HCT116 (cell line): ENCODE measurements at places on chromosomes 1 and 21.

DNA sequence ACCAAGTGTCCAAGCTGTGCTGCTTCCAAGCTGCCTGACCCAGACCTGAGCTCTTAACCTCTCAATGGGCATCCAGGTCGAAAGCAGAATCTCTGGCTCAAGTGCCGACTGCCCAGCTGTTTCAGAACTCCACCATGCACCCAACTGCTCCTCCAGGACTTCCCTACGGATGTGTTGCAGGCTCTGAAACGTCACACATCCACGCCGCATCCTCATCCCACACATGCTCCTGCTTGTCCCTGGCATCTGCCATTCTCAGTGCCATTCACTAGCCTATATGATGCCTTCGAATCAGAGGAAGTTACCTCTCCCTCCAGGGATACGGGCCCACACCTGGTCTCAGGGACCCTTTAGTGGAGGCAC is 11.2 kb downstream of the PDZK1IP1 start:
- no peak for DNase-seq

DNA sequence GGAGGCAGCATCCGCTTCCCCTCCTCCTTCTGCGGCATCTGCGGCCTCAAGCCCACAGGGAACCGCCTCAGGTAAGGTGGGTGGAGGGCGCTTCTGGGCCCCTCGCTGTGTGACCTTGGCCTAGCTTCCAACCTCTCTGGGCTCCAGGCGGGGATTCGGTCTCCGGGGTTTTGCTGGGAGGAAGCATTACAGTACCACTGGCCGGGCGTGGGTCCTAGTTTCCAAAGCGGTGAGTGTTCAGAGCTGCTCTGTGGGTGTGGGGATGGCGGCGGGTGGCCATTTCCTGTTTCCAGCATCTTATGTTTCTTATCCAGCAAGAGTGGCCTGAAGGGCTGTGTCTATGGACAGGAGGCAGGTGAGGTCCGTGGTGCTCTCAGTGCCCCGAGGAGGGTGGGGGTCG is 11.6 kb downstream of the FAAH start:
- DNase-seq = no peak

DNA sequence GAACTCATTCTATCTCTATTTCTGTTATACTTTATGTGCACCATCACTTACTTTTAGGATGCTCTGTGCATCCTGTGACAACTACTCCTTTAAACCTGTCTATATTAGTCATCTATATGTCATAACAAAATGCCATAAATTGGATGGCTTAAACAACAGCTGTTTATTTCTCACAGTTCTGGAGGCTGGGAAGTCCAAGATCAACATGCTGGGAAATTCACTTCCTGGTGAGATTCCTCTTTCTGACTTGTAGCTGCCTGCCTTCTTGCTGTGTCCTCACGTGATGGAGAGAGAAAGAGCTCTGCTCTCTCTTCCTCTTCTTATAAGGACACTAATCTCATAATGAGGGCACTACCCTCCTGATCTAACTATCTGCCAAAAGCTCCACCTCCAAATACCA is 62.3 kb upstream of the RCOR3 start:
- DNase-seq = no peak

- DNase-seq = no peak
Observed at GRCh38 chr1:38576241-38576640, 283.3 kb downstream of the RRAGC start.

DNA sequence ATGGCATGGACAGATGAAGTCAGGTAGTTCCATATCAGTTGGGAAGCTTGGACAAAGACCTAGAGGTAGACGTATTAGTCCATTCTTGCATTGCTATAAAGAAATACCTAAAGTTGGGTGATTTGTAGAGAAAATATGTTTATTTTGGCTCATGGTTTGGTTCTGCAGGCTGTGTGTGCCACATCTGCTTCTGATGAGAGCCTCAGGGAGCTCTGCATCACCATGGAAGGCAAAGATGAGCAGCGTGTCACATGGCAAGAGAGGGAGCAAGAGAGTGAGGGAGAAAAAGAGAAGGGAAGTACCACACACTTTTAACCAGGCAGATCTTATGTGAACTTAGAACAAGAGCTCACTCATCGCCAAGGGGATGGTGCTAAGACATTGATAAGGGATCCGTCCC is 9.0 kb downstream of the TSACC start:
- DNase-seq = no peak

DNA sequence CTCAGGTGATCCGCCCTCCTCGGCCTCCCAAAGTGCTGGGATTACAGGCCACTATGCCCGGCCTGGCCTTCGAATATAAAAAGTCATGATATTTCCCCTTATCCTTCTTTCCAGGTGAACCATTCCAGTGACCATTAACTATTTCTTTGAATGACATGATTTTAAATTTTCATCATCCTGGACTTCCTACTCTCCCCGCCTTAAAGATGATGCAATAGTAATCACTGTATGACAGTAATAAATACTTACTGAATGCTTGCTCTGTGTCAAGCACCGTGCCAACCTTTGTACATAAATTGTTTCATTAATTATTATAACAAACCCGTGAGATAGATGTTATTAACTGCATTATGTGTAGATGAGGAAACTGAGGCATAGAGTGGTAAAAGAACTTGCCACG is 19.9 kb upstream of the ATP1A1 start:
- no peak for DNase-seq

DNA sequence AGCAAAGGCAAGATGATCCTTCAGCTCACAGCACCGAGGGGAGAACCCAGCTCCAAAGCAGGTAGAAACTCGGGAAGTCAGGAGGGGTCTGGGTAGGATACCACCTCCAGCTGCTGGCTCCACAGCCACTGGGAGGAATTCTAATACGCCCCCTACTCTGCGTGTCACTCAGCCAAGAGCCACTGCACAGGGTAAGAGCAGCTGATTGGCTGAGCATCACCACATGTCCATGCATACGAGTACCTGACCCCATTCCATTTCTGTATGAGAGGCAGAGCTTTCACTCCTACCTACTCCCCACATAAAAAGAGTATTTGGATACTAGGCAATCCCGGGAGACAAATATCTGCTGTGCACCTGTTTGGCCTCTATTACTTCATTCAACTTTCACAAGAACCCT is 121.4 kb downstream of the RRAGC start:
- no peak for DNase-seq

GRCh38 chr1:154213274-154213673 is 7.1 kb upstream of the CFAP141 start:
- DNase-seq = no peak

- no peak for DNase-seq
Observed at GRCh38 chr1:67833602-67833940, 304 bp upstream of the GNG12 start.

GRCh38 chr1:160407839-160408801 is 7.8 kb downstream of the VANGL2 start:
- peak; percentile 29 for DNase-seq

GRCh38 chr1:94799206-94799605 is 21.0 kb upstream of the SLC44A3 start:
- no peak for DNase-seq

GRCh38 chr1:176692431-176692830 is 229.5 kb downstream of the PAPPA2 start:
- no peak for DNase-seq

DNA sequence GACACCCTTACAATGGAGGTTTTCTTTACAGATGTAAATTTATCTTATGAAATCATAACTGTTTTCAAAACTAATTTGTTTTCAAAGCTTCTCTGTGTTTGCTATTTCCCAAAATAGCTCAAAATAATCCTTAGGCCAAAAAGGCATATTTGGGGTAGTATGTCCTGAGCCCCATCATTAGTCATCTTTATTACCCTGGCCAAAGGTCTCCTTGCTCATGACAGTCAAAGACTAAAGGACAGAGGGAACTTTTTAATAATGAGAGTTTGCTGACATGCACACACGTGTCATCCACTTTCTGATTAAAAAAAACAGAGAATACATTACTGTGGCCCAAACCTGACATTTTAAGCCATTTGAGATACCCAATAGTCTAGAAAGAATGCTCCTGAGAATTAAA is 221.9 kb upstream of the DUSP10 start:
- DNase-seq = no peak

DNA sequence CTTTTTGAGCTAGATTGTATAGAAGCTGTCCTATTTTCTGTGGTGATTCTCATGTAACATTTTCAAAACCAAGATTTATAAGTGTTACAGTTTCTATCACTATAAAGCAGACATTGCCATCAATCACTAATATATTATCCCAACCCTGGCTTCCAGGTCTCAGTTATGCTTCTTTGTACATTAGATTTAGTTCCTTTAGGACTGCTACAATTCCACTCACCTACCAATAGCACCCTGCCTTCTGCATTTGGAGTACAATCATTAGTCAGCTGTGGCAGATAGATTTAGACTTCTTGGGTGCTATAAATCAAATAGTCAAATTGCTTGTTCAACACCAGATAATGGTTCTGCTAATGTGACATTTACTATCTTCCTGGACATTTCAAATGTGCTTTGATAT is 281.6 kb downstream of the BRINP3 start:
- no peak for DNase-seq

DNA sequence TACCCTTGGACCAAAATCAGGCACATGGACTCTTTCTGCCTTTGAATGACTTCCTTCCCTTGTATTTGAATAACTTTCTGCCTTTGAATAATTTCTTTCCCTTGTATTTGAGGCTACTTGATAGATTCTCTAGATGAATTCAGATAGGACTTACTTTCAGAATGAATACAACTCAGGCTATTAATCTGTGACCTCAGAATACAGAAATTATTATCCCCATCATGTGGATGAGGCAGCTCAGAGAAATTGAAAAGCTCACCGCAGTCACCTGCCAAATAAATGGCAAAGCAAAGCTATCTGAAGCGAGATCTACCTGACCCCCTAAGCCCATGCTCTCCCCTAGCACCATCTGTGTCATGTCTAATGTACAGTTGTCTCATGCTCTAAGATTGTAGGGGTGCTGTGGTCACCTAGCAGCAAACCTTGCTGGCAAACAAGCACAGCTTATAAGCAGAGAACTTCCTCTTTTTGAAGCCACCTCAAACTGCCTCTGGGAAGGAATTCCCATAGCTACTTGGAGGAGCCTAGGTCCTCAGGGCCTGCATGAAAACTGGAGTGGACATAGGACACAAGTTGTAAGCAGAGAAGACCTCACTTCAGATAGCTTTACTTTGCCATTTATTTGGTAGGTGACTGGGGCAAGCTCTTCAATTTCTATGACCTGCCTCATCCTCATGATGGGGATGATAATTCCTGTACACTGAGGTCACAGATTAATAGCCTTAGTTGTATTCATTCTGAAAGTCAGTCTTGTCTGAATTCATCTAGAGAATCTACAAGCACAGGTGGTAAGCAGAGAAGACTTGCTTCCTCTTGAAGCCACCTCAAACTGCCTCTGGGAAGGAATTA is 66.1 kb downstream of the FASLG start:
- DNase-seq = no peak

DNA sequence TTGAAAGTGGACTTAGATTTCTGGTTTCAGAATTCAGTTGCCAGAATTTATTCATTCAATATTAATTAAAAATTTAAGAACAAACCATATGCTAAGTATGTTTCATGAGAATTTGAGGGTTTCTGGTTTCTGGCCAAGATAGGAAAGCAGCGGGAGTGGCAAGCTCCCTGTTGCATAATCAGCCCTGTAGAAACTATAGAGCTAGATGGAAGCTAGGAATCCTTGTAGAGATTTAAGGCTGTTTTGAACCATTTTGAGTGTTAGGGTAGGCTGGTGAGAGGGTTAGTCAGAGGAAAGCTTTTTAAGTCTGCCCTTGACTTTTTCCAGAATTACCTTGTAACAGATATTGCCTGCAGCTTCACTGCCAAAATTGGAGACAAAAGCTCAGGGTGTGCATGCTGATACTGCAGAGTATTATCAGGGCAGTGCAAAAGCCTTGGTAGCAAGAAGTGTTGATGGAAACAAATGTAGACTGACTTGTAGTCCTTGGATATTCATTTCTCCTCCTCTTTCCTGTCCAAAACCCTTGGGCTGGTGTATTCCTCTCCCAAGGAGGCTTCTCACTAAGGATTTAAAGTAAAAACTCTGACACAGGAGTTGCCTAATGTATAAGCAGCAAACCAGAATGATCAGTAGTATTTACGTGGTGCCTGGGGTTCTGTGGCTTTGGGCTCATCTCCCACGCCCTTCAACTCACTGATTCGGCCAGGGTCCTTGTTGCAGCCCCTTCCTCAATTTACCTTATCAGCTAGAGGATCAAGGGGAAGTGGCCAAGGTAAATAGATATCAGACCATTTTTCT is 12.6 kb upstream of the GIPC2 start:
- no peak for DNase-seq

- no peak for DNase-seq
Observed at GRCh38 chr1:38018864-38019343, 6.4 kb downstream of the UTP11 start.

DNA sequence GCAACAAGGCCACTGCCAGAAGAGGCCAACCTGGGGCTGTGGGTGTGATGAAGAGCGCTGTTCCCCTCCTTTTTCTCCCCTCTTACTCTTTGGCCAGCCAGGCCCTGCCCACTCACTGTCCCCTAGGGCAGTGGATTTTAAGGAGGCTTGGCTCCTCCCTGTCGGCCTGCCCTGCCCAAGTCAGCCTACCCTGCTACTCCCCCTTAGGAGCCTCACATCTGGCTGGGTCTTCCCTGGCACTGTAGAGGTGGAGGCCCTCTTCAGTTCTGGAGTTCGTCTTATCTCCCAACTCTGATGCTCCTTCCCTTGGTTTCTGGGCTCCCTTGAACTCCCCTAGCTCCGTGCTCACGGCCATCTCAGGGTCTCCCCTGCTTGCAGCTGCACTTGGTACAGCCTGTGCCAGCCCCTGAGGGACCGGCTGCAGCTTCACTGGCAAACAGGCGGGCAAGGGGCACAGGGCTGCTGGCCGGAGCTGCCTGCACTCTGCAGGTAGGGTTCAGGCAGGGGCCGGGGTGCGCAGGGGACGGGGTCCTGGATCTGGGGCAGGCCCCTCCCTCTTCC is 4.0 kb downstream of the AMPD2 start:
- DNase-seq = no peak

GRCh38 chr1:110555807-110556470 is 37.0 kb upstream of the KCNA10 start:
- no peak for DNase-seq

- no peak for DNase-seq
Observed at GRCh38 chr1:37477198-37477931, 3.0 kb downstream of the ZC3H12A start.

GRCh38 chr1:8790987-8791386 is 26.5 kb downstream of the RERE start:
- DNase-seq = no peak

DNA sequence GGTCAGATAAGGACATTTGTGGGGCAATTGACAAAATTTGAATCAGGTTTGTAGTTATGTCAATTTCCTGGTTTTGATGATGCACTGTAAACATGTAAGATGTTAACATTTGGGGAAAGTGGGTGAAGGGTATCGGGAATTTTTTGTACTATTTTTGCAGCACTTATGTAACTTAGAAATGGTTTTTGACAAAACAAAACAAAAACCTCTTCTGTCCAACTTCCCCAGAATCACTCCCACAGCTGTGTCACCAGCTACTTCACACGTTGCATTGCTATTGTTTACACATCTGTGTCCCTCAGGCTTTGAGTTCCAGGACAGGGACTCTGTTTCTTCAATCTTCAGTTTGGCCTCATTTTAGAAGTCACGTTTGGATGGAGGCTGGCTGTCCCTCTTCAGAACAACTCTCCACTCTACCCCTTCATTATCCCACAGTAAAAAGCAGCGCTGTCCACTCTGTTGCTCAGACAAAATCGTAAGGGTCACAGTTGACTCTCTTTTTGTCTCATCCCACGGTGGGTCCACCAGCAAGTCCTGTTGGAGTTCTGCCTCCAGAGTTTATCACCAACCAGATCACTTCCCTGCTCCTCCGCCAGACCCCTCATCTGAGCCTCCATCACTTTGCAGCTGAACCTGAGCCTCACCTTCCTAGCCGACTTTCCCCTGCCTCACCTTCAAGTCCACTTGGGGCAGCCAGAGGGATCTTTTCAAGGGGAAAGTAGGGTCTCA is 63.2 kb downstream of the NENF start:
- no peak for DNase-seq

GRCh38 chr1:8818325-8818775 is 910 bp upstream of the RERE start:
- peak; percentile 42 for DNase-seq
